CD8-positive, alpha-beta memory T cell (primary cell): ENCODE measurements at places on chromosomes 5 and 9.

GRCh38 chr9:7770111-7770510, 29.5 kb downstream of the DMAC1 start:
- DNase-seq = no peak

- no peak for DNase-seq
Observed at GRCh38 chr9:69204326-69204725, 30.2 kb downstream of the TJP2 start.

GRCh38 chr5:53350991-53351770, 129.2 kb upstream of the FST start:
- no peak for DNase-seq

DNA sequence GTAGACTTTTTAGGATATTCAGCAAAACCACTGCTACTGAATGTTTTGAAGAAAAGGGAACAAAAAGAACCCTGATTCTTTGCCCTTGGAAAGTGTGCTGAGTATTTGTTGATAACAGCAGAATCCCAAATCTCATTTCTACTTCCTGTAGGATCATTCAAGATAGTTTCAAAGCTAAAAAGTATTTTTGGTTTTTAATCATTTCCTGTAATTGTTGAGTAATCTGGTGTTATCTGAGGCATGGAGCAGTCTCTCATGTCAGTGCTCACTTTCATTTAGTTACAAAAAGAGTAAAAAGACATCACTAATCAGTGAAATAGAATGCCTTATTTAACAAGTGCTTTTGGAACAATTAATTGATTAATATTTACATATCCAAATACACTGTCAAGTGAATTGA, 56.1 kb downstream of the ITGA2 start:
- no peak for DNase-seq

GRCh38 chr5:159021901-159022556, 77.7 kb downstream of the EBF1 start:
- no peak for DNase-seq

- DNase-seq = no peak
Observed at GRCh38 chr5:67805666-67806348, 409.7 kb upstream of the PIK3R1 start.

DNA sequence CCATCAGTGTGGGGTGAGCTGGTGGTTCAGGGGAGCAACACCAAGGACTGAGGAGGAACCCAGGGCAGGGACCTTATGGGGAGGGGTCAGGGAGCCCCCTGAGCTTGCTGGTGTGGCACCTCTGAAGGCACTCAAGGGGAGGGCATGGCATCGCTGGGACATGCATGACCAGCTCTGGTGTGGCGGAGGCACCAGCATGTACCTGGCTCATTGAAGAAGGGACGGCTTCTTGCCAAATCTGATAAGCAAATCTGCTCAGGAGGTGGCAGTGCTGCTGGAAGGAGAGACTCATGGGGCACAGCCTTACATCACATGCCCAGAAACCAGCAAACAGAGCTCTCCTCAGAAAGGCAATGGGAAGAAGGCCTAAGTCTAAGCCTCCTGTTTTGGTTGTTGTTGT, 421.8 kb downstream of the SEMA5A start:
- no peak for DNase-seq

- DNase-seq = no peak
Observed at GRCh38 chr5:160237571-160238093, 8.3 kb downstream of the FABP6 start.

DNA sequence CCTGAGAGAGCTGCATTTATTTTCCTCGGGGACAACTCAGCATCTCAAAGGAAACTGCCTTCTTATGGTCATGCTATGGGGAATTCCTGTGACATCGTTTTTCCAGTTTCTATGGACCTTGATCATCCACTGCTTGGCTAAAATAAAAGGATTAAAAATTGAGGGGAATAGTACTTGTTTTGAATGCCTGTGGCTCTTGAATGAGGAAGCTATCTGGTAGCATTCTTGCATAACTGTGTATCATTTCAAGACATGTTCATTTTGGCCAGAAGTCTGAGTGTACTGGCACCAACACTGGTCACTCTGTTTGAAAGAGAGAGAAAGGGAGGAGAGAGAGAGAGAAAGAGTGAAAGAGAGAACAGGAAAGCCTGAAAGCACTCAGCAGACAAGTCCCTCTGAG, 116.7 kb downstream of the DOCK2 start:
- no peak for DNase-seq

GRCh38 chr5:81424728-81425127, 30.8 kb upstream of the ACOT12 start:
- no peak for DNase-seq

DNA sequence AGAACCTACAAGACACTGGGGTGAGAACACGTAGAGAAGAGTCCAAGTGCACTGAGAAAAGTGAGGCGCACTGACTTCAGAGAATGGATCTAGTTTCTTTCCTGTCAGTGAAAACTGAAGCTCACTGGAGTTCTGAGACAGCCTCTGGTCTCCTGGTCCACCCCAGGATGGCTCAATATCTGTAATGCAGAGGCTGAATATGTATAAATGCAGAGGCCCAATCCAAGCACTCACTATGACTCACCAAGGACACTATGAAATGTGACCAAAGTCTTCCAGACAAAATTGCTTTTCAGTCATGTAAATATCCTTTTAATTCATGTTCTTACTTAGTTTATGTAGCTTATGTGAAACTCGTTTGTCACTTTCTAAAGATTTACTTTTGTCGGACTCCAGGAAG, 53.8 kb downstream of the NFIB start:
- DNase-seq = no peak

DNA sequence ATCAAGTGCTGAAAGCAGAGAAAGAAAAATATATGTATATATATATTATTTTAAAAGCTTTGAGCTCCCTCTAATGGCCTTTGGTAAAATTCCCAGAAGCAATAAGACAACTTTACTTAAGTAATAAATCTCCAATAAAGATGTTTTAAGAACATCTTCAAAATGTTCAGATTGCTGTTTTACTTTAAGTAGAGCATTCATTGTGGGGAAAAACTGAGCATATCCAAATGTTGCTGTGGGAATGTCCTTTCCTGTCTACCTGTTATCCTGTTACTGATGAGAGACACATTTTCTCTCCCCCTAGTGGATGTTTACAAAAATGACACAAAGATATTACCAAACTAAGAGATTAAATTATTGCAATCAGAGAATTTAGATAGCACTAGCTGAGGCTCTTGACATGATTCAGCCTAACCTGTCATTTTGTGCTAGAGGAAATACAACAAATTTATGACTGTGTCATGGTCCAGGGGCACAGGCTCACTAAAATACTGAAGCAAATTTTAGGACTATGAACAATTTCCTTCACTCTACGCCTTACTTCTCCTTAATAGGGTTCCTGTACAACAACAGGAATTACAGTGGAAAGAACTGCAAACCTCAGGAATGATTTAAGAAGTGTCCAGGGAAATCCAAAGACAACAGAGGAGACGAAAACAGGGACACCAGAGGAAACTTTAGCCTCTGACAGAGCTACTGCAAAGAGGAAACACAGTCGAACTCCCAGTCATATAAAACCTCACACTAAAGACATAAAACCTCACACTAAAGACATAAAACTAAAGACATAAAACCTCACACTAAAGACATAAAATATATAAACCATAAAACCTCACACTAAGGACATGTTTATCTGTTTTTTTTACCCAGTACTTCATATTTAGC, 24.3 kb upstream of the PRRC1 start:
- peak; percentile 35 for DNase-seq

DNA sequence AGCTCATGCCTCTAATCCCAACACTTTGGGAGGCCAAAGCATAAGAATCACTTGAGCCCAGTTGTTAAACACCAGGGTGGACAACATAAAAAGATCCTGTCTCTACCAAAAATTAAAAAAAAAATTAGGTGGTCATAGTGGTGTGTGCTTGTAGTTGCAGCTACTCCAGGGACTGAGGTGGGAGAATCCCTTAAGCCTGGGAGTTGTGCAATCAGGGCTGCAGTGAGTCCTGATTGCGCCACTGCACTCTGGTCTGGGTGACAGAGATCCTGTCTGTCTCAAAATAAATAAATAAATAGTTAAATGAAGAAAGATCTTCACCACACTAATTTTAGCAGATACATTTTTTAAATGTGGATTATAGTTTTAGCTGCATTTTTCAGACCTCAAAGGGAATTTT, 433.2 kb downstream of the MAT2B start:
- no peak for DNase-seq

- DNase-seq = no peak
Observed at GRCh38 chr9:90774071-90774470, 27.5 kb upstream of the SYK start.

- no peak for DNase-seq
Observed at GRCh38 chr5:107796797-107797196, 126.1 kb upstream of the EFNA5 start.

- DNase-seq = no peak
Observed at GRCh38 chr9:6671416-6671815, 25.9 kb upstream of the GLDC start.

GRCh38 chr5:124061663-124062062, 549.7 kb downstream of the CSNK1G3 start:
- no peak for DNase-seq

DNA sequence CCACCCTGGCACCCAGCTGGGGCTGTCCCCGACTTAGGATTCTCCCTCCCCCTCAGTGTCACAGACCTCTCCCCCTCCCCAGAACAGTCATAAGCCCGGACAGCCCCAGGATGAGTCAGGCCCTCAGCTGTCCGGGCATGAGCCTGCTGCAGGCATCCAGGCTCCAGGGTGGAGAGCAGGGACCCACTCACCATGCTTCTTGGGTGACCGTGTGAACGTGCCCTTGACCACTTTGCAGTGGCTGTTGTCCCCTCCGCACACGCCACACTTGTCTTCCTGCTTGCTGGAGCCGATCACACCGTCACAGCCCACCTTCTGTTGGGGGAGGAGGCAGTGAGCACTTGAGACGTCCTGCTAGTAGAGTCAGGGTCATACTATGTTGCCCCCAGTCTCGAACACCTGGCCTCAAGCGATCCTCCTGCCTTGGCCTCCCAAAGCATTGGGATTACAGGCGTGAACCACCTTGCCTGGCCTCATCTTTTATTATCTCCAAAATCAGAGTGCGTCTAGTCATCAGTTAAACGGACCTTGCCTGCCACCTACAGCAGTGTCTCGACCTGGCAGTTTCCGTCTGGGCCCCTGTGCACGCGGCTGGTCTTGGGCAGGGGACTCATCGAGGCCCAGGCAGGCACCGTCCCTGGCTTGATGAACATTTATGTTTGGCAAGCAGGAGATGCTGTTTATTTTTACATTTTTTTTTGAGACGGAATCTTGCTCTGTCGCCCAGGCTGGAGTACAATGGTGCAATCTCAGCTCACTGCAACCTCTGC, 72.6 kb downstream of the ZNF354C start:
- DNase-seq = no peak

- DNase-seq = no peak
Observed at GRCh38 chr5:95392593-95393182, 1.5 kb downstream of the FAM81B start.

GRCh38 chr5:74454263-74455030, 186.1 kb downstream of the ENC1 start:
- no peak for DNase-seq

DNA sequence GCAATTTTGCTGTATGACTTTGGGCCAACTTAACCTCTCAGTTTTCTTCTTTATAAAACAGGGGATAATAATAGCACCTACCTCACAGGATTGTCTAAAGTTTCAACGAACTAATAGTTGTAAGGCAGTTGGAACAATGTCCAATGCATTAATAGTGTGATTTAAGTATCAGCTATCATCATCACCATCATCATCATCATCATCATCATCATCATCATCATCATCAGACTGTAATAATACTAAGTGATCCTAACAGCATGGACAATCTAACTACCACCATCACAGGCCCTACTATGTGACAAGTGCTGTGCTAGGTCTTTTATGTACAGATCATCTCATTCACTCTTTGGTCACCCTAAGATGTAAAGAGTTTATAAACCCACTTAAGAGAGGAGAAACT, 196.0 kb downstream of the MAPKAP1 start:
- DNase-seq = no peak

GRCh38 chr5:31811210-31811609, 172.3 kb downstream of the PDZD2 start:
- DNase-seq = no peak

DNA sequence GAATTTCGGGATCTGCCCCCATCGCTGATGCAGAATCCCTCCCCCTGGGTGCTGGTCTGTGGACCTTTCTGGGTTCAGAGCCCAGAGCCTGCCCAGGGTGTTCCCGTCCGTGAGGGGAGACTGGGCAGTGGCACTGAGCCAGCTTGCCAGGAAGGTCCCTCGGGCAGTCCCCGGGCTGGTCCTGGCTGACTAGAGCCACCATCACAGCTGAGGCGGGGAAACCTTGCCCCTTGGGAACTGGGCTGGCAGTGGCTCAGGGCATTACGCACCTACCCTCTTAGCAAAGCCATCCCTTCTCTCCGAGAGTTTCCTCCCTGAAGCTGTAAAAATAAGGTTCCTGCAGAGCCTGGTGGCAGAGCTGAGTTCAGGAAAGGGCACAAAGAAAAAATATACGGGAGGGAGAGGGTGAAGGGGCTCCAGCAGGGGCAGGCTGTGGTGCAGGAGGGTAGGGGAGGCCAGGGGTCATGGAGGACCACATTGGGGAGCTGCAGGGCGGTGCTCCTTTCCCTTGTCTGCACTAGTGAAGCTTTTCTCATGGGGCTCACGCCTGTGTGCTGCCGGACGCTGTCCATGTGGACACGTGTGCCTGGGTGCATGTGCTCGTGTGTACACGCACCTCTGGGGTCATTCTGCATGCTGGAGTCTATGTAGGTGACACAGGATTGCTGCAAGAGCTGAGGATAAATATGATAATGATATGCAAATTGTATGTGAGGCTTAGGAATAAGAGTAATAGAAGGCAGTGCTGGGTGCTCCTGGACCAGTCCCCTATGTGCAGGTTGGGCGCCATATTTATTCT, 118.9 kb downstream of the LHX2 start:
- no peak for DNase-seq

- DNase-seq = no peak
Observed at GRCh38 chr9:19456426-19456825, 47.6 kb downstream of the ACER2 start.

DNA sequence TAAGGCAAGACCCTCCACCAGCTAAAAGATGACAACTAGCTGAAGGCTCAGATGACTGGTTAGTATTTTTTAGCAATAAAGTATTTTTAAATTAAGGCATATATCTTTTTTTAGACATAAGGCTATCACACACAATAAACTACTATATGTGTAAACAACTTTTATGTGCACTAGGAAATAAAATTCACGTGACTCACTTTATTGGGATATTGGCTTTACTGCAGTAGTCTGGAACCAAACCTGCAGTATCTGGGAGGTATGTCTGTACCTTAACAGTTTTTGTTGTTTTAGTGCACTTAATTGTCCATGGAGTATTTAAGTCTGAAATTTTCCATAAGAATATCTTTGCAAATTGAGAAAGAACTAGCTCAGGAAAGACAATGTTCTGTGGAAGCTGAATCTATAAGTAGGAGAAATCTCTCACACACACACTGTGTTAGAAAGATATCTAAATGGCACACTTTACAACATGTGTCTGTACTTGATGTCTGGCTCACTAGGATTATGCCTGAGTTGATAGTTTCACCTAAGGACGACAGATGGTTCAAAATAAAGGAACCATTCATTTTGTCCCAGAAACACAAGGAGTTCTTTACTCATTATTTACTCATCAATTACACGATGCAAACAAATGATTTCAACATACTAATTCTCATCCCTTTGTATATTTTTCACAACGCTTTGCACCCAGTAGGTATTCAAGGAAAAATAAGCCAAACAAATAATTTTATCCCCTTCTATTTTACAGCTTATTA, 4.6 kb downstream of the RAPGEF6 start:
- no peak for DNase-seq
